Sigmoid colon (tissue), 7 donors: ENCODE measurements at places on chromosomes 12 and 14. TPM values are rescaled to one million over a fixed set of nuclear protein-coding genes. Genes with fewer than 3 reads are reported as not detected.

GPR135 gene
- 6.4 TPM for total RNA-seq

RAD9B gene
- total RNA-seq: 0.71 TPM

NFATC4 gene
- 29.6 TPM for total RNA-seq

CCDC175 gene
- not detected for total RNA-seq

MYF5 gene
- not detected for total RNA-seq

SIRT4 gene
- 2.8 TPM for total RNA-seq

RHOJ gene
- total RNA-seq: 10.5 TPM

GPR84 gene
- total RNA-seq: not detected

STXBP6 gene
- total RNA-seq: 14.3 TPM

GPRC5D gene
- not detected for total RNA-seq

TSPAN11 gene
- 18.9 TPM for total RNA-seq

GTF2H3 gene
- 20.0 TPM for total RNA-seq
